ENCODE measurements at places on chromosomes 3 and 15.

DNA sequence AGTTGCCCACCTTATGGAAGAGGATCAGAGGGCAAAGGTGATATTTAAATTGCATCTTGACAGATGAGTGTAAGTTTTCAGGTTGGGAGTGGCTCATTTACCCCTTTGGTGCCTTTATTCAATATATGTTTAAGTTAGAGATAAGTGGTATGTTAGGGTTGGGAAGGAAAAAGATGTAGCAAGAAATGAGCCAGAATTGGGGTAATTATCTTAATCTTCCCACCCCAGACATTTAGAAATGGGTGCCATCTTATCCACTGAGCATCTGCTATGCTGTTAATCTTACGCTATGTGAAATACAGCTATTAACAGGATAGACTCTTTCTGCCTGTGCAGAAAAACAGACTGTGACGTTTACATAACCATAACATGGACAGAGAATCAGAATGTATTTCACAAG lies 6.3 kb downstream of the CMTM7 start:
- DNase-seq: no peak

- DNase-seq: no peak
These were observed 236.5 kb downstream of the LRTM1 start for GRCh38 chr3:54691289-54691771.

- no peak for DNase-seq
These were observed 110.0 kb downstream of the KCNAB1 start for GRCh38 chr3:156230278-156230900.

DNA sequence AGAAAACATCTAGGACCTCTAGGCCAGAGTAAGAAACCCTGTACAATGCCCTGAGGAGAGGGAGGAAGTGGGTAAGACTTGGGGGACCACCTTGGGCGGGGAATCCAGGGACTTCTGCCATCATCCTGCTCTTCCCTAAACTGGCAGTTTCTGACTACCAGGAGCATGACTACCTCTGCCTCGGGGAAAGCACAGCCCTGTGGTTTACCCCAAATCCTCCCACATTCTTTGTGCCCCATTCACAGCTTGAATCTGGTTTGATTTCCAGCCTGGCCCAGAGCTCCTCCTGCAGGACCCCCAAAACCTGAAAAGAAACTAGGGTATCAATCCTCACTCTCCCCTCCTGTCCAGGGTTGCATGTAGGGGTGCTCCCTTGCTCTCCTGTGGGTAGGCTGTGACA lies 4.7 kb downstream of the C3orf18 start:
- no peak for DNase-seq

DNA sequence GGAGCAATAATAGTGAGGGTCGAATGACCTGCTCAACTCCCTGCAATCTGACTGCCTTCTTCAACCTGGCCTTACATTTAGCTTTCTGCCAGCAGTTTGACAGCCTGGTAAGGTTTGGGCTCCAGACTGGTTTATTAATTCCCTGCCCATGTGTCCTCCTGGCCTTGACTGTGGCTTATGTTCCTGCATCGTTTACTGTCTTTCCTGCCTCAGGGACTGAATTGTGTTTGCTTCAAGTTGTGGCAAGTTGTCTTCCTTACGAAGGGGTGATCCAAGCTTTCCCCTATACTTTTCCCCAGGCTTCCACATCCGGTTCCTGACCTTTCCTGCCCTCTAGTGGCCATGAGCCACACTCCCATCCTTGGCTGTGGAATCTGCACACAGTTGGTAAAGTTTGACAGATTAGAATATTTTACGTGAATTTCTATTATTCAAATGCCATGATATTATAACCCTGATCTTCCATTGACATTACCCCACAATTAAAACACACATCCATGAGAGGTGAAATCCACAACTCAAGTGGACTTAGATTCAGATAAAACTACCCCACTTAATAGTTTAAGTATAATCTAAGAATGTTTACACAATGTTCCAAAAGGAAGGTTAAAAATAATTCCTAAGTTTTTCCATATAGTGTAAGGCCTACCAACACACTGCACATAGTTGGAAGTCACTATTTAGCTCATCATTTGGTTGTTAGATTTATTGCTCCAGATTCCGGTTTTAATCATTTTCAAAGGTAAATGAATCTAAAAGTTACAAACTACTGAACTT lies 95.7 kb downstream of the NEDD4 start:
- no peak for DNase-seq

GRCh38 chr15:69535101-69535638 lies 82.6 kb downstream of the RPLP1 start:
- no peak for DNase-seq
